ENCODE measurements at places on chromosomes 4 and X. TPM values are rescaled to one million over a fixed set of nuclear protein-coding genes. Genes with fewer than 3 reads are reported as not detected.

DNA sequence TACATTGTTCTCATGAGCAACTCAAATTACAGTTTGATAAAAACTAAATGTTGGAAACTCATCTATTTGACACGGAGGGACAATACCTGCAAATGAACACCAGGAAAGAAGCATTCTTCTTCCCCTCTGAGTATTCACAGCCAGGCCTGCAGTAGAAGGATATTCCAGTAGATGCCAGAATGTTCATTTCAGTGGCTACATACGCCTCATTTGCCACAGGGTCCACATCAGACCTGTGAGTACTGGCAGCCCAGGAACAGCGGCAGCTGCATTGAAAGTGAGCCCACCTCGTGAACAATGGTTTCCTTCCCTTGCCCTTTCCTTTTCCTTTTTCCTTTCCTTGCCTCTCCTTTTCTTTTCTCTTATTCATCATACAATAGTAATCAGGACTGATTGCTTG is 81.1 kb upstream of the NEIL3 start:
- no peak for DNase-seq
- H3K4me3 ChIP-seq, result no peak overlapping the region
- H3K27me3 ChIP-seq, result no peaks in the 10 kb centered on the region
- no peaks in the 10 kb centered on the region for H3K36me3 ChIP-seq
- H3K4me1 ChIP-seq, result no peaks in the 10 kb centered on the region

DNA sequence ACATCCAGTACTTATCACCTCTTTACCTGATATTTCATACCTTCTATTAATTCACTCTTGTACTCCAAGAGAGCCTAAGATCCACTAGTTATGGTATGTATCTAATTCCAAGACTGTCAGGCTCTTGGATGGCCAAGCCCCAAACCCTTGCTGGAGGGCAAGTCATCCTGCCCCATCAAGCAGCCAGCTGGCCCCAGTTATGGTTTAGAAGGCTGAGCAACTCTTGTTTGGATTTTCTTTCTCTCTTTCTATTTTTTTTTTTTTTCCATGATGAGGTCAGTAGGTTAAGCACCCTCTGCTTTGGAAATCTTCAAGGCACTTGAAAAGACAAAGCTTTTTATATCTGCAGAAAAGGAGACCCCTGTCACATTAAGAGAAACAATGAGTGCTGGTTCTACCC is 10.9 kb upstream of the FGF16 start:
- DNase-seq, result no peak
- H3K27me3 ChIP-seq, result no peaks in the 10 kb centered on the region
- peaks cover 5% of the 10 kb centered on the region for H3K4me1 ChIP-seq
- no peak overlapping the region for H3K27ac ChIP-seq

DNA sequence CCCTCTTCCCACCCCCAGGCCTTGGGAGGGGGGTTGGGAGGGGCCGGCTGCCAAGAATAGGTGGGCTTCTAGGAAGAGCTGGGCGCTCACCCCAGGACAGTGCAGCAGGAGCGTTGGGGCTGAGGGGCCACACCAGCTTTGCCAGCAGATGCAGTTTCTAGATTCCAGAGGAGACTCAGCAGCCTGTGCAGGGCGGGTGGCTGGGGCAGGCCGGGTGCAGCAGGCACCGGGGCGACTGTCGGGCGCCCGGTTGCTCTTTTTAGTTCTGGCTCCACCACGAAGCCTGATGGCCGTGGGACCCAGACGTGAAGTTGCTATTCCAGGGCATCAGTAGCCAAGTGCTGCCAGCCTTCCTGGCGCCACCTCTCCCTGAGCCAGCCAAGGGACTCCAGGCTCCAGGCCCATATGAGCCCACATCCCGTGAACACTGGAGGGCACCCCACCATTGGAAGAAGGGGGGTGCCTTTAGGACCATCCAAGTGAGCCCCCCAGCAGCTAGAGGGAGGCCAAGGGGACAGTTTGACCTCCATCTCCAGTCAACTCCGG is 5.8 kb downstream of the SSR4 start:
- no peaks in the 10 kb centered on the region for H3K36me3 ChIP-seq
- peaks cover 9% of the 10 kb centered on the region for H3K4me1 ChIP-seq

Gene GABRB1
- not detected for total RNA-seq

All from Karpas-422 (cell line).